ENCODE measurements at places on chromosomes 3 and 15. TPM values are rescaled to one million over a fixed set of nuclear protein-coding genes. Genes with fewer than 3 reads are reported as not detected.

Gene PCNP
- total RNA-seq: 140 TPM

Gene LRRC2
- 122 TPM for total RNA-seq

Gene HACD3
- total RNA-seq: 10.9 TPM

Gene HTR3E
- total RNA-seq: not detected

Gene CLDN16
- not detected for total RNA-seq

Gene SSUH2
- 0.57 TPM for total RNA-seq

Gene PDZRN3
- total RNA-seq: 147 TPM

Gene C3orf49
- total RNA-seq: not detected

Gene SCN11A
- total RNA-seq: not detected

Gene NPAP1
- not detected for total RNA-seq

Gene C2CD4A
- total RNA-seq: not detected

Gene SPATA12
- not detected for total RNA-seq

Gene RNF123
- total RNA-seq: 45.3 TPM

Data from left ventricle myocardium superior (tissue), 1 donor.